Nephron progenitor cell (in vitro differentiated cells): ENCODE measurements at places on chromosomes 3 and 15.

DNA sequence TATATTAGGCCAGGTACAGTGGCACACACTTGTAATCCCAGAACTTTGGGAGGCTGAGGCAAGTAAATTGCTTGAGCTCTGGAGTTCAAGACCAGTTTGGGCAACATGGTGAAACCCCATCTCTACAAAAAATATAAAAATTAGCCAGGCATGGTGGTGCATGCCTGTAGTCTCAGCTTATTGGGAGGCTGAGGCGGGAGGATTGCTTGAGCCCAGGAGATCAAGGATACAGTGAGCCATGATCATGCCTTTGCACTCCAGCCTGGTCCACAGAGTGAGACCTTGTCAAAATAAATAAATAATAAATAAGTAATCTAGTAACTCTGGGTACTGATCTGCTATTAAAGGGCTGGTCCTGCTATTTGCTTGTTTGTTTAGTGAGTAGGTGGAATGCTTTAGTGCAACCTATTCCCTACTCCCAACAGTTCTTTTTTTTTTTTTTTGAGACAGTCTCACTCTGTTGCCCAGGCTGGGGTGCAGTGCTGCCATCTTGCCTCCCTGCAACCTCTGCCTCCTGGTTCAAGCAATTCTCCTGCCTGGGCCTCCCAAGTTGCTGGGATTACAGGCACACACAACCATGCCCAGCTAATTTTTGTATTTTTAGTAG lies 9.1 kb upstream of the INO80 start:
- no peak for DNase-seq
- no peak overlapping the region for H3K4me3 ChIP-seq
- no peak overlapping the region for H3K27ac ChIP-seq
- no peaks in the 10 kb centered on the region for H3K4me1 ChIP-seq

DNA sequence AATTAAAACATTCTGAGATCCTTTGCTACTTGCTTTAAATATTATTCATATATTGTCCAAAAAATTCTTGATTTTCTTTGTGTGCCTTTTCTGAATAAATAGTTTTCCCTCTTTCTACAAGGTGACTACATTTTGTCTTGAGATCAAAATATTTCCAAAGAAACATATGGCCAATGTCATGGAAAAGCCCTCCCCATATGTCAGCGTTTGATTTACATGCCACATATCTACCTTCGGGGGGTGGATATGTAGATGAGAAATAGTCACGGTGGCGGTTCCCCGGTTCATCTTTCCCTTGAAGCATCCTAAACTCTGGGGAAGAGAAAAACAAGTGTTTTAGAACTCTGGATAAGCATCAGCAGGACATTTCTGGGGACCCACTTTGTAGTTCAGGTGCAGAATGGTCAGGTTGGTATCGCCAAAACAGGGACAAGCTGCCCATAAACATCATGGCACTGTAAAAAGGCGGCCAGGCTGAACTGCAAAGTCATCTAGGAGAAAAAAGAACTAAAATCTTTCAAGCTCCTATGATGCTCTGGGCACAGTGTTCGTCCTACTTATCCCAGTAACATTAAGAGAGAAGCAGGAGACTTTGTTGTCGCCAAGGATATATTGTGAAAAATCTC lies 91.5 kb downstream of the MEX3B start:
- H3K4me3 ChIP-seq, result no peak overlapping the region
- peaks cover 30% of the 10 kb centered on the region for H3K36me3 ChIP-seq
- H3K4me1 ChIP-seq, result peaks cover 16% of the 10 kb centered on the region
- H3K27ac ChIP-seq, result no peak overlapping the region
- H3K27me3 ChIP-seq, result no peaks in the 10 kb centered on the region
- DNase-seq, result no peak

GRCh38 chr3:30085486-30085885 lies 520.9 kb upstream of the TGFBR2 start:
- peaks cover 53% of the 10 kb centered on the region for H3K4me1 ChIP-seq
- no peak for DNase-seq
- peaks cover 3% of the 10 kb centered on the region for H3K27me3 ChIP-seq
- H3K27ac ChIP-seq, result no peak overlapping the region
- no peak overlapping the region for H3K4me3 ChIP-seq

- H3K27me3 ChIP-seq, result peaks cover 3% of the 10 kb centered on the region
- H3K36me3 ChIP-seq, result peaks cover 57% of the 10 kb centered on the region
- H3K4me1 ChIP-seq, result no peaks in the 10 kb centered on the region
- H3K4me3 ChIP-seq, result no peak overlapping the region
- no peak overlapping the region for H3K27ac ChIP-seq
Measured at GRCh38 chr3:138638641-138639040, 30.1 kb downstream of the FAIM start.

DNA sequence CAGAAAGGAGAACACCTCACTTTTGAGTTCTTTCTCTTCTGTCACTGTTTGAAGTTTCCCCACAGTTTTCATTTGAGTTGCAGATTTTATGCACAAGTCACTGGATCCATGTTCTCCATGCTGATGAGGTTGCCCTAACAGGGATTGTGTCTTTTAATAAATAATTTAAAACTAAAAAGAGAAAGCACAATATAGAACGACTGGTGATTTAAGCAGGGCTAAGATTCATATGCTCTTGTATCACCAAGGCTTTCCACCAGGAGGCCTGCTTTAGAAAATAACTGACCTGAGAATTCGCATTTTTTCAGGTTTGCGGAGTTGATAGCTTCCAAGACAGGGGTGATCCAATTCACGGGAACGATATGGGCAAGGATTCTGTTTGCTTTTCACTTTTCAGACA lies 252.0 kb upstream of the VEPH1 start:
- no peak overlapping the region for H3K4me3 ChIP-seq
- H3K27me3 ChIP-seq, result peaks cover 3% of the 10 kb centered on the region
- no peaks in the 10 kb centered on the region for H3K36me3 ChIP-seq
- DNase-seq, result no peak

GRCh38 chr3:43892526-43892925 lies 201.8 kb downstream of the ABHD5 start:
- H3K27ac ChIP-seq, result peak overlapping the region; percentile 22
- peak; percentile 20 for DNase-seq
- H3K27me3 ChIP-seq, result peaks cover 12% of the 10 kb centered on the region
- H3K4me1 ChIP-seq, result peaks cover 35% of the 10 kb centered on the region
- H3K4me3 ChIP-seq, result peak overlapping the region; percentile 70

DNA sequence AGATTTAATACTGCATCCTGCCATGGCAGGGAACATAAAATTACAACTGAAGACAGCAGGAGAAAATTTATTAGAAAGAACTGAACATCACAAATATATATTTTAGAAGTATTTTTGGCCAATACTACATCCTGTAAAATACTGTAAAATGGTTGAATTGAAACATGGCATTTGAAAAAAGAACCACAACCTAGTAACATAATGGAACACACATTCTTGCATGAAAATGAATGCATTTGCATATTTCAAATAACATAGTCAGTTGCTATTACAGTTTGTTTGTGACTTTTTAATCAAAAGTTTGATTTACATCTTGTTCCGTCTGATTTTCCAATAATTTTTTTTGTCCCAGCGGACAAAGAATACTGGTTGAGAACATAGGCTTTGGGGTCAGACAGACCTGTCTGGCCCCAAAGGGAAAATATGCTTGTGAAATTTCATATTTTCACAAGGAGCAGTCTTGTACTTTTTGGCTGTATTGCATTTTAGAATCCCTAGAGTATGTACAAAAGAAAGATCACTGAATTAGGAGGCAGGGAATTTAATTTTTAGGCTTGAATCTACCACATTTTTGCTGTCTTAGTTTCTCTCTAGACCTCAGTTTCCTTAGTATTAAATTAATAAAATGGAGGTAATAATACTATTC lies 268.8 kb downstream of the ADAMTSL3 start:
- no peak overlapping the region for H3K4me3 ChIP-seq
- no peak for DNase-seq
- H3K4me1 ChIP-seq, result peaks cover 24% of the 10 kb centered on the region
- H3K27ac ChIP-seq, result no peak overlapping the region
- no peaks in the 10 kb centered on the region for H3K27me3 ChIP-seq

GRCh38 chr3:66383023-66383422 lies 117.8 kb downstream of the LRIG1 start:
- DNase-seq, result no peak
- H3K27ac ChIP-seq, result no peak overlapping the region
- peaks cover 87% of the 10 kb centered on the region for H3K36me3 ChIP-seq

GRCh38 chr15:101266034-101266433 lies 11.3 kb downstream of the SELENOS start:
- H3K36me3 ChIP-seq, result peaks cover 19% of the 10 kb centered on the region
- H3K27me3 ChIP-seq, result peaks cover 7% of the 10 kb centered on the region
- H3K4me1 ChIP-seq, result peaks cover 19% of the 10 kb centered on the region
- H3K27ac ChIP-seq, result no peak overlapping the region

- peaks cover 5% of the 10 kb centered on the region for H3K4me1 ChIP-seq
- DNase-seq, result no peak
- H3K36me3 ChIP-seq, result peaks cover 7% of the 10 kb centered on the region
- no peak overlapping the region for H3K4me3 ChIP-seq
- H3K27ac ChIP-seq, result peak overlapping the region; percentile 50
Measured at GRCh38 chr3:27293939-27294338, 75.2 kb downstream of the NEK10 start.

DNA sequence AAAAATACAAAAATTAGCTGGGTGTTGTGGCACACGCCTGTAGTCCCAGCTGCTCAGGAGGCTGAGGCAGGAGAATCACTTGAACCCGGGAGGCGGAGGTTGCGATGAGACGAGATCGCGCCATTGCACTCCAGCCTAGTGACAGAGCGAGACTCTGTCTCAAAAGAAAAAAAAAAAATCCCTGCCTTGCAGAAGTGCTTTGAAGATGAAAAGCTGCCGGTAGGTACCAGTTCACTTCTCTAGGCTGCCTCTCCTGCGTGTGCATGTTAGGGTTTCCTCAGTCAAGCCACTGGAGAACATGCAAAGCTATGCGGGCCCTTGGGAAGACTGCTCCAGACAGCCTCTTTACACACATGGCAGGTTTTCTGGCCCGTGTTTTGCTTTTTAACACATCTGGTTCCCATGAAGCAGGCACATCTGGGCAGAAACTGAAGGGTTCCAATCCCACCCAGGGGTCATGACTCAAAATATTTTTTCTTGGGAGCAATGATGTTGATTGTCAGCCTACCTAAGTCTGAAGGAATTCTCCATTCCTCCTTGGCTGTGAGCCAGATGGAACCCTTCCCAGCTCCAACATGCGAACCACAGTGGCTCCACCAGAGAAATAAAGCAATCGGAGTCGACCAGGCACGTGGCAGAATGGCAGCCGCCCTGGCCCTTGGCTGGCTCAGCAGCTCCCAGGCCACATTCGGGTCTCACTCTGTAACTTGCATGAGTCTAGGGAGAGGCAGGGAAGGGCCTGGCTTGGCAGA lies 29.6 kb downstream of the MGLL start:
- no peak overlapping the region for H3K27ac ChIP-seq
- peaks cover 63% of the 10 kb centered on the region for H3K4me1 ChIP-seq
- H3K27me3 ChIP-seq, result peaks cover 8% of the 10 kb centered on the region

DNA sequence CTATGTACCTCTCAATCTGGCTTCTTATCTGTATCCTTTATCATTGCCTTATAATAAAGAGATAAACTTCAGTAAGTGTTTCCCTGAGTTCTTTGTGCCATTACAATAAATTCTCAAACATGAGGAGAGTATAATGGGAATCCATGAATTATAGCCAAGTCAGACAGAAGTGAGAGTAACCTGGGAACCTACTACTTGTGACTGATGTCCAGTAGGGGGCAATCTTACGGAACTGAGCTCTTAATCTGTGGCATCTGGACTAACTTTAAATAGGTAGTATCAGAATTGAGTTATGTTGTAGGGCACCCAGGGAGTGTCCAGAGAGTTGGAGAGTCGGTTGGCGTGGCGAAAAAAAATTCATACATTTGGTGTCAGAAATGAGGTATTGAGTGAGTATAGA lies 542.6 kb downstream of the ZBBX start:
- no peak overlapping the region for H3K27ac ChIP-seq
- H3K27me3 ChIP-seq, result no peaks in the 10 kb centered on the region
- no peak overlapping the region for H3K4me3 ChIP-seq
- no peaks in the 10 kb centered on the region for H3K36me3 ChIP-seq

DNA sequence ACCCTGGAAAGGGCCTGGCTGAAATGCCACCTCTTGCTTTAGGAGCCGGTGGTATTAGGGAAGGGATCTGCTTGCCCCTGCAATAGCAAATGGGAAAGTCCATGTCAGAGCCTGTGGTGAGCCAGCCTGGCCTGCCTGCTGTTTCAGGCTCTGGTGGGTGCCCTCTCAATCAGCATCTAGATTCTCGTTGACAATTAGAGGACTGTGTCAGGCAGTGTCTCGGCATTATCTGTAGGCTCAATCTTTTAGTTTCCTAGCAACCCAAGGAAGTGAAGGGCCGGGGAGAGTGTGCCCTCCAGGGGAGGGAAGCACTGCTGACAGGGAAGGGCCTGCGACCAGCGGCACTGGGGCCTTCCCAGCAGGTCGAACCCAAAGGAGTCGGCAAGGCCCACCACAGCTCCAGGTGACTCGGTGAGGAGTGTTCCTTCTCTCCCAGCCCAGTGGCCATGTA lies 42.1 kb downstream of the TLE3 start:
- H3K36me3 ChIP-seq, result peaks cover 86% of the 10 kb centered on the region
- H3K27me3 ChIP-seq, result peaks cover 11% of the 10 kb centered on the region
- H3K4me1 ChIP-seq, result peaks cover 38% of the 10 kb centered on the region
- no peak for DNase-seq
- H3K4me3 ChIP-seq, result no peak overlapping the region

DNA sequence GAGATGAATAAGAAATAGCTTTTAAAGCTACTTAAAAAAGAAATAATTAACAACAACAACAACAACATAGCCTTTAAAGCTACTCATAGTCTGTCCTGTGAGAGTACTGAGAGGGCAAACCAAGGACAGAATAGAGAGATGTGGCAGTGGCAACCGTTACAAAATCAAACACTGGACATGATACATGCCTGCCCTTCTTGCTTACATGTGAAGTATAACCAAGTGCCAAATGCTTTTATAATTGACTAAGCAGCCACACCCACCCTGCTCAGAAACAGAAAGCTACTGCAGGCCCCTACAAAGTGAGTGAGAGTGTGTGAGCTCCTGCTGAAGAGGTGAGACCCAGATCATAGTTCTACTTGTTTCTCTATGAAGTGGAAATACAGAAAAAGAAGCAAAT lies 38.4 kb downstream of the NDUFB4 start:
- H3K4me1 ChIP-seq, result peaks cover 5% of the 10 kb centered on the region
- DNase-seq, result no peak
- peaks cover 3% of the 10 kb centered on the region for H3K27me3 ChIP-seq
- H3K36me3 ChIP-seq, result no peaks in the 10 kb centered on the region

GRCh38 chr3:169980055-169980454 lies 13.4 kb downstream of the SEC62 start:
- peaks cover 66% of the 10 kb centered on the region for H3K36me3 ChIP-seq
- DNase-seq, result no peak
- H3K27me3 ChIP-seq, result no peaks in the 10 kb centered on the region
- H3K4me3 ChIP-seq, result no peak overlapping the region

DNA sequence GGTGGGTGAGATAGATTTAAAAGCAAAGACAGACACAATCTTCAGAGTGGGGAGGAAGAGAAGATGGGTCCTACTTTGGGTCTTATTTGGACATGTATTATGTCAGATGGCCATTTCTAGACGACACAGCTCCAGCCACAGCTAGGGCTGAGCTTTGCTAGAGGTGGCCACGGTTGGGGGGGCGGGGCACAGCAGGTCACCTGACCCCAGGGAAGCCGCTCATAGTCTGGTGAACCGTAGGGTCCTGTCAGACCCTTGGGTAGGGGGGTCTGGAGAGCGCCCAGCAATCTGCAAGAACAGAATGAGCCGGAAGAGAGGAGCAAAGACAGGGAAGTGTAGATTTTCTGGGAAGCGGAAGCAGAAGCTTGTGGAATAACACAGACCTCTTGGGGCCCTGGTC lies 6.6 kb downstream of the EPB42 start:
- no peak overlapping the region for H3K4me3 ChIP-seq
- peaks cover 13% of the 10 kb centered on the region for H3K4me1 ChIP-seq
- no peaks in the 10 kb centered on the region for H3K36me3 ChIP-seq
- peak overlapping the region; percentile 62 for H3K27ac ChIP-seq
- DNase-seq, result no peak
- H3K27me3 ChIP-seq, result peaks cover 30% of the 10 kb centered on the region
